ENCODE measurements at places on chromosomes 7 and 10.

DNA sequence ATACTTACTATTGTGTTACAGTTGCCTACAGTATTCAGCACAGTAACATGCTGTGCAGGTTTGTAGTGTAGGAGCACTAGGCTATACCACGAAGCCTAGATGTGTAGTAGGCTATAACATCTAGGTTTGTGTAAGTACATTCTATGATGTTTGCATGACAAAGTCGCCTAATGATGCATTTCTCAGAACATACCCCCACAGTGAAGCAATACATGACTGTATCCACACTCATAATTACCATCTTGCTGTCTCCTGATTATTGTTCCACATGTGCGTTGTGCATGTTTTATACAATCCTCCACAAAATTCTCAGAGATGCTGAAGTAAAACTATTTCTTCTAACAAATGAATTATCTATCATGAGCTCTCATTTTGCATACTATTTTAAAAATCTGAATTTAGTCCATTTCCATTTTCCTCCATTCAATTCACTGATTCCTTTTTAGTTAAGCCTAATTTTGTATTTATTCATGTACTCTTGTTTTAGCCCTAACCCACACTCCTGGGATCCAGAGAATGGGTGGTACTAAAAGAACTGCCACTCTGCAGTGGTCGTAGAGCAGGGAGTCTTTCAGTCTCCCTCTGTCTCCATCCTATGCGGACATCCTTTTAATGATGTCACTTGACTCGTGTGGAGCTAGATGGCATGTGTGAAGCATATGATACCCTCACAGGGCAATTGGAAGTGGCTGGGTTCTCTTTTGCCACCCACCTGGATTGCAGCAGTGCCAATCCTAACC lies 67.6 kb upstream of the CAV2 start:
- DNase-seq, result no peak

DNA sequence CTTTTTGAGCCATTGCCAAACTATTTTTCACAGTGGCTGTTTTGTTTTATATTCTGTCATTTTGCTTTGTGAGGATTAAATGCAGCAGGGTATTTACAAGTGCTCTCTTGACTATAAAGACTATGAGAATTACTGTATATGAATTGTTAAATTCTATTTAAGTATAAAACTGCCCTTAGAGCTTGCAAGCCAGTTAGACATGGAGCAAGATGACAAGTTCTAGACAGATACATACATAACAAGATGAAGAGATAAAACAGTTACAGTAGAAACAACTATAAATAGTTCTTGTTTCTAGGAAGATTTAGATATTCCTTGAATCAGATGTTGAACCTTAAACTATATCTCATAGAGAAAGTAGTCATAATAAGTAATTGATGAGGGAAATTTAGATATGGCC lies 60.6 kb downstream of the DNAH11 start:
- DNase-seq, result no peak

GRCh38 chr10:52419281-52419680 lies 105.2 kb downstream of the DKK1 start:
- DNase-seq, result no peak

GRCh38 chr10:101901340-101901739 lies 57.7 kb upstream of the KCNIP2 start:
- no peak for DNase-seq

All from effector CD8-positive, alpha-beta T cell (primary cell).